ENCODE measurements at places on chromosomes 11 and 22.

- no peak for DNase-seq
Measured at GRCh38 chr11:97856666-97857065, 1164.1 kb upstream of the CNTN5 start.

GRCh38 chr22:29339381-29340235 lies 24.1 kb upstream of the RASL10A start:
- no peak for DNase-seq

DNA sequence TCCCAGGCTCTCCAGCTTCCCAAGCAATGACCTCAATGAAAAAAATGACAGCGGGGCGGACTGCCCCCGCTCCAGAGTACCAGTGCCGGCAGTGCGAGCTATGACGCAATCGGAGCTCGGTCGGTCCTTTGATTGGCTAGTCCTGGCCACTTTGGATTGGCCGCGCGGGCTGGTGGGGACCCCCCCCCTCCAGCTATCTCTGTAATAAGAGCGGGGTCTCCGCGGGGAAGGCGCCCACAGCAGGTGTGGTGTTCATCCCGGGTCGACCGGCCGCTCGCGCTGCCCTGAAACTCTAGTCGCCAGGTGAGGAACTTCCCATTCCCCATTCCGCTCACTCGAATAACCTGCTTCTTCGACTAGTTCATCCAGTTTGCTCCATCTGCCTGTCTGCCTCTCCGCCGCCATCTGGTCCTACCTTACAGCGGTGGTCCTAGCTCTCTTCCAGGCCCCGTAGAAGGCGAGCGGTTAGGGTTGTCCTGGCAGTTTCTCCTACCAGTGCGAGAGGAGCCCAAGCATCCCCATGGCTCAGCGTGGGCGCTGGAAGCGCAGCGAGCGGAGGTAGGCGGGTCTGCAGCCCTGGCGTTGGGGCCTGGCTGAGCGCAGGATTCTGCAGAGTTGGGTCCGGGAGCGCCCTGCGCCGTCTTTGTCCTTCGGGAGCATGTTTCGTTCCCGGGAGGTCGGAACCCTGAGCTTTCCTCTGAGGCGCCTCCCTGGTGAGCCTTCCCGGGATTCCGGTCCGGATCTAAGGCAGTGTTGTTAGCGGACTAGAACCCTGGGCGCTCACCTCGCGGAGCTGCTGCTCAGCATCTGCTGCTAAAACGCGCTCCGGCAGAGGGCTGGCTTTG lies at the start of gene CALCB:
Gene CALCB, plus strand, starts transcription at position 233 of the 845 bp plus-strand sequence. CDS start 1,126 bp downstream, outside the sequence.
- DNase-seq = peak; percentile 51

- DNase-seq = no peak
Measured at GRCh38 chr11:103070142-103070541, 21.8 kb downstream of the DCUN1D5 start.

DNA sequence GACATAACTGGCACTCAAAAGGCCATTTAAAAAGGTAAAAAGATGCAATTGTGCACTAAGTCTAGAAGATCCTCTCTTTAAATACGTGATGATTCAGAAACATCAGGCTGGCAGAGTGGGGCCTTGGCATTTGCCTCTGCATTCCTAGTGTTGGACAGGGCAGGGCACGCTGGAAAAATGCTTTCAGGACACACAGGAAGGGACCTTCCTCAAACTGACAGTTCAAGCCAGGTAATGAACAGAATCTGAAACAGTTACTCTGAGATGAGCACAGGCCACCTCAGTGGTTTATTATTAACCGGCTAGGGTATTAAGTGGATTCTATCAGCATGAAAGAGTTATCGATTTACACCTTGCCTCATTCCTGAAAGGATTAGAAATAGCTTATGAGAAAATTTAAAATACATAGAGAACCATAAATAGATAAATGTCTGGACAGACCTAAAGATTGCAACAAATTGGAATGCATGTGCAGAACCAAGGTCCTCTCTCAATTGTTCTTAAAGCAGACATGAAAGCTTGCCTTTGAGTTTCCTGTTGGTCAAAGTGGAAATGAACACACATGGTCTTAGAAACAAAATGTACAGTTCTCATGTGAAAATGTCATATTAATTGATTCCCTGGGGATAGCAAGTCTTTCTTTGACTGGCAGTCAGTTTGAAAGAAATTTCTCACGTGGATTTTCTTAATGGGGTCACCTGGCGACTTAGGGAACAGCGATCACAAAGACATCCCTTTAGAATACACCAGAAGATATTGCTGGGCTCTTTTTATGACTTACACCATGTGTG lies 21.5 kb upstream of the CSNK2A3 start:
- no peak for DNase-seq

GRCh38 chr11:106517426-106517825 lies 440.0 kb downstream of the AASDHPPT start:
- no peak for DNase-seq

- DNase-seq = no peak
Measured at GRCh38 chr11:30414806-30415205, 91.9 kb downstream of the ARL14EP start.

DNA sequence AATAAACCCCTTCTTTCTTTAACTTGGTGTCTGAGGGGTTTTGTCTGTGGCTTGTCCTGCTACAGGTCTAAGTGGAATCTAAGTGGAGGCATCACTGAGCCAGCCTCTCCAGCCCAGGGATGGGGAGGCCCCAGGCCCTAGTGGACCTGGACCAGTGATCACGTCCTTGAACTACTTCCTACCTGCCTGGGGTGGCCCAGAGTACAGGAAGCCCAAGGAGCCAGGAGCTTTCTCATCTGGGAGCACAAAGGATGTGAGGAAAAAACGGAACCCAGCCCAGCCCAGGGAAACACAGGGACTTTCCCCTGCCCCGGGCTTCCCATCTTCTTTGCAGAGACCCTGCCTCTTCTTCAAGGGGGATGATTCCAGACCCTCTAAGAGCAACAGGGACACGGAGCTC lies 3.5 kb upstream of the CD5 start:
- DNase-seq = no peak

GRCh38 chr22:46349681-46350080 lies 14.2 kb downstream of the TRMU start:
- no peak for DNase-seq

- DNase-seq = no peak
Measured at GRCh38 chr11:32219320-32219719, 128.4 kb downstream of the RCN1 start.

DNA sequence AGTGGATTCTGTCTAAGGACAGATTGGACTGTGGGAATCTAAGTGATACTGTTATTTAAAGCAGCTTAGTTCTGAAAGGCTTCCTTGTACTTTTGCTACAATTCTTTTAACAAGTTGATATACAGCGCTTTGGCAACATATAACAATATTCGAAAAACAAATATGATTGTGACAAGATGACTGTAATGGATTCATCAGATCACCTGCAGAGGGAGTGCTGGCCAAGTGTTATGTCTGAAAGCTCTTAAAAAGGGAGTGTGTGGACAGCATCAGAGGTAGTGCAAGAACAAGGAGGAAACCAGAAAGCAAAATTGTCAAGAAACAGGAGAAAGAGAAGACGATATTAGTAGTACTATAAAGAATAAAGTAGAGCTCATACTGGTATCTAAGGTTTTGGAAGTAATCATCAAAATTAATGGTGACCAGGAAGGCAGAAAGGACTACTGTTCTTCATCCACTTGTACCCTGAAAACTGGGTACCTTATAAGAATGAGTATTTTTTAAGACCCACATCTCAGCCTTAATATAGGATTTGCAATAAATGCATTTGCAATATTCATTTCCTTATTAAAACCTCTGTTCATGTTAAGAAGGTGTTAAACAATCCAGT lies 1112.0 kb upstream of the CCDC90B start:
- no peak for DNase-seq

- DNase-seq = peak; percentile 78
Measured at GRCh38 chr11:65112546-65113360, 1.1 kb downstream of the TM7SF2 start.

GRCh38 chr11:45647786-45648185 lies 17.6 kb downstream of the CHST1 start:
- DNase-seq = no peak

- peak; percentile 72 for DNase-seq
Measured at GRCh38 chr11:47950396-47950795, 30.0 kb upstream of the PTPRJ start.

- no peak for DNase-seq
Measured at GRCh38 chr11:109071712-109072524, 350.1 kb upstream of the C11orf87 start.

DNA sequence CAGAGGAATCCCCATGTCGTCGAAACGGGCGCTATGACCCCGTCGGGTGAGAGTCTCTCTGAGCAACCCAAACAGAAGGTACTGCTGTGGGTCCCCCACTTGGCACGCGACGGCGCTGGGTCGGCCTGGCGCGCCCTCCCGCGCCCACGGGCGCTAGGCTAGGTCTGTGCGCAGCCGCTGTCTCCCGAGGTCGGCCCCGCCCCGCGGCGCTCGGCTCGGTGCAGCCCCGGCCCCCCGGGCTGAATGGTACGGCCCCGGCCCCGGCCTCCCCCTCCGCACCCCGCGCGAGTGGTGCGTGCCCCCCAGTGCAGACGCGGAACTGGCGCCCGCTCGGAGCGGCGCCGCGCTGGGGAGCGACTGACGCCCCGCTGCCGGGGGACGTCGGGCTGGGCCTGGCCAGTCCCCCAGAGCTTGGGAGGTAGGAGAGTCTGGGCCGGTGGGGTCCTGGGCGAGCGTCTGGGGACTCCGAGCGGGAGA lies at the start of gene MADD:
Gene MADD, plus strand, starts transcription at position 305 of the 477 bp plus-strand sequence.
- peak; percentile 95 for DNase-seq

- DNase-seq = no peak
Measured at GRCh38 chr22:48035897-48036296, 1273.4 kb downstream of the TBC1D22A start.

DNA sequence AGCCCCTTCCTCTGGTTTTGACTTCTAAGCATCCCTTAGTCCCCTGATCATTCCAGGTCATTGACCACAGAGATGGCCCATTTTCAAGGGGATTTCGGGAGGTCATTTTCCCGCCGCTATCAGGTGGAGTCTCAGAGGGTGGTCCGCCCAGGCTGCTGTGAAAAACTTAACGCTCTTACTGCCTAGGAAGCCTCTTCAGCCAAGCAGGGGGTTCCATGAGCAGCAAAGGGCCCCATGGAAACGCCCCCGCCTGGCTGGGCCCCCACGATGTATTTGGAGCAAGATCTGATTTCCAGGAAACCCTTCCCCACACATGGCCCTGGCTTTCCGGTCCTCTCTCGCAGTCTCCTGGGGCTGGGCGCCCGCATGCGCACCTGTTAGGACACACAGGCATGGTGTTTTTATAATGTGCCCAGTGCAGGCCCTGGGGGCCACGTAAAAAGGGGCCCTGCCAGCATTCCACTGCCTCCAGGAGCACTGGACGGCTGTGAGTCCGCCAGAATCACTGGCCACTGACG lies 32.5 kb downstream of the ANO1 start:
- DNase-seq = no peak

GRCh38 chr22:45421349-45422055 lies 8.0 kb downstream of the RIBC2 start:
- DNase-seq = no peak

DNA sequence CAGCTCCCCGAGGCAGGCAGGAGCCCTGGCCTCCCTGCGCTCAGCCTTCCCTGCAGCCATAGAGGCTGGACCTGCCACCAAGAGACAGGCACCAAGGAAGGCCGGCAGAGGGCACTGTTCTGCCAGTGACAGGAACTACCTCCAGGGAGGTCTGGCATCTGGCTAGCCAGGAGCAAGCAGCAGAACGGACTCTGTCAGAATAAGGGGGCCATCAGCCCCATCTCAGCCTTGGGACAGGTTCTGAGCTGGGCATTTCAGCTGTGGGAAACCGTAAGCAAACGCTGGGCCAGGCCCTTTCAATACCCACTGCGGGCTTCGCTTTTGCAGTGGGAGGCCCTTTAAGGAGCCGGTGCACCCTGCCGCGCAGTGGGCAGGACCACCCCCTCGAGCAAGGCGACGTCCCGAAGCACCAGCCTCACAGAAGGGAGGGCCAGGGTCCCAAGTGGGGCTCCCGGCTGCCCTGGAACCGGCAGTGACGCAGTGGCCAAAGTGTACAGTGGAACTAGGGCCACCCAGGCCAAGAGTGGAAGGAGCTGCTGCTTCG lies 18.2 kb downstream of the IFT27 start:
- peak; percentile 72 for DNase-seq

GRCh38 chr11:18527512-18527911 lies 770 bp upstream of the TSG101 start:
- no peak for DNase-seq

DNA sequence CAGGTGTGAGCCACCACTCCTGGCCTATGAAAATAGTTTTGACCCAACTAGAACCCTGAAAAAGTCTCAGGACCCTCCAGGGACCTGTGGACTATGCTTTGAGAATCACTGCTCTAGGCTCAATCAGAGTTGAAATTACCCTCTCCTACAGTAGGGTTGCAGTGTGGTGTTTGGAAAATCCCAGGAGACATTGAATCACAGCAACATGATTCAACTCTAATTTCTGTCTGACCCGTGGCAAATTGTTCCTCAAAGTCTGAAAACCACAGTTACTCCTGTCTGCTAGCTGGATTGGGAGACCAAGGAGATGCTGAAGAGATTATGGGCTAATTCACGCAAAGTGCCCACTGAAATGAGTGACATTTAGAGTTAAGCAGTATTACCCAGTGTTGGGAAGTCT lies 5.4 kb upstream of the MTMR3 start:
- no peak for DNase-seq

DNA sequence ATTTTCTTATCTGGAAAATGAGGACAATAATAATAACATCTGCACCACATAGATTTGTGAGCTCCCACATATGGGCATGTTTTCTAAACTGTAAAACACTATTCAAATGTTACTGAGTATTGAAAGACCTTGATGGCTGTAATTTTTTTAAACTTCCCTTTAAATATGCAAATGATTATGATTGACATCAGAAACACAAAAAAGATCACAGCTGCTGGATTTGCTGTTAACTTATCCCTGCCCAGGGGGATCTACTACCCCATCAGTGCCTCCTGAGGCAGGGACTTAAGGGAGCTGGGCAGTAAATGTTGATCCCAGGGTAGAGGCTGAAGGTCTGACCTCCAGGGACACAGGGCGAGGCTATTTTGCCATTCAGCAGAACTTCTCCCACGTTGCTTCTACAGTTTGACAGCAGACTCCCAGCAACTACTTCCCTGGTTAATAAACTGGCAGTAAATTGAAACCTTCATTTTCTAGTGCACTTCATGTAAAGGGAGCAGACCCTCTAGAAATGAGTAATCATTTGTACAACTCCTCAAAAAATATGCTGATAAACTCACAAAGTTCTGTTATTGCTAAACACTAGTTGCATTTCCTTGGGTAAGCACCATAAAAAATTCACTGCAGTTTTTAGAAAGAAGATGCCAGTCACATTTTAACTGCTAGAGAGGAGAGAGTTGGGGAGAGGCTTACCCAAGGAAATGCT lies 20.3 kb downstream of the TMPRSS5 start:
- no peak for DNase-seq

GRCh38 chr11:75776546-75776945 lies 8.0 kb downstream of the DGAT2 start:
- no peak for DNase-seq

- DNase-seq = no peak
Measured at GRCh38 chr11:64241241-64241490, 271 bp downstream of the FKBP2 start.

- peak; percentile 77 for DNase-seq
Measured at GRCh38 chr22:37686002-37686982, at the start of gene NOL12. TSS of gene NOL12 (plus strand) at chr22:37686343. CDS start at chr22:37686393, 50 bp downstream.

Measured in activated naive CD8-positive, alpha-beta T cell treated with anti-CD3 and anti-CD28 coated beads for 36 hours (primary cell).